ENCODE measurements at places on chromosomes 2 and 18.
A peak's percentile ranks its signal among the peaks of the same experiment; 100 is the strongest.

DNA sequence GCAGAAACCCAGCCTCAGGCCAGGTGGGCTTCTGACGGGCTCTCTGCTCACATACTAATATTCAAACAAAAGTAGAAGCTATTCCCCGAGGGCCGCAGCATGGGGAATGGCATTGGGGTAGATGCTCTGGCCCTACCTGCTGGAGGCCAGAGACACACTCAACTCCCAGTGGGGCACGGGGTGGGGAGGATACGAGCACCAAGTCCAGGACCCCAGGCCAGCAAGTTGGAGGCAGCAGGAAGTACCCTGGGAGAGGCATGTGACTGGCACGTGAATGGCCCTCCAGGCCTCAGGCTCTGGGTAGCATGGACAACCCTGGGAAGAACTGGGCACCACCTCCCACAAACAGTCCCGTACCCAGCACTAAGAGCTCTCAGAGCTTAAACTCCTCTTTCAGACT is 3.8 kb downstream of the DNMT3A start:
- no peak for DNase-seq

- DNase-seq, result no peak
Measured at GRCh38 chr18:6024745-6025248, 129.5 kb upstream of the TMEM200C start.

GRCh38 chr2:204776781-204777559 is 231.7 kb downstream of the PARD3B start:
- DNase-seq, result no peak

GRCh38 chr2:190065839-190066238 is 3.3 kb upstream of the MSTN start:
- DNase-seq, result no peak

DNA sequence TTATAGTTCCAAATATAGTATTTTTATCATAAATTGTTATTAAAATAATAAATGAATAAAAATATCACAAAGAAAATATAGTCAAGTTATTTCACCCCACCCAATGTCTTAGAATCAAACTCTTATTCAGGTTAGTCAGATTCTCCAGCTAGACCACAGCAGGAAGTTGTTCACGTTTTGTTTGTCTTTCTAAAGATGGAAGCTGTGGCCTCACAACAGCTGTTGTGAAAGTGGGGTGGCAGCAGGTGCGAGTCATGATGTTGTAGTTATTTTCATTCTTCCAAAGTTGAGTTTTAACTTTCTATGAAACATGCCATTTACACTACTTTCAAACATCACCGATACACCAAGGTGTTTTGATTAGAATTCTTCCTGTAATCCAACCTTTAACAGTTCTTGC is 272.9 kb downstream of the SLC8A1 start:
- DNase-seq, result no peak

DNA sequence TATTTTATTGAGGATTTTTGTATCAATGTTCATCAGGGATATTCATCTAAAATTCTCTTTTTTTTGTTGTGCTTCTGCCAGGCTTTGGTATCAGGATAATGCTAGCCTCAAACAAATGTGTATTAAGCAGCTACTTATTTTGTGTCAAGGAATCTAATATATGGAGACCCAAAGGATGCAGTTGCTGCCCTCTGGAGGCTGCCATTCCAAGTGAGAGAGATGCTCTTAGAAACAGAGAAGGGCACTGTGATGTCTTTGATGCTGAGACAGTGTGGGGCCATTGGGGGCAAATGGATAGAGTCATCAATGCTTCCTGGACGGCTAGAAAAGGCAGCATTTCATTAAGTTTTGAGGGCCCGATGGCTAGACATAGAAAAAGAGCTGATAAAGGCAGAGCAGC is 292.6 kb downstream of the SETBP1 start:
- DNase-seq, result peak; percentile 22

DNA sequence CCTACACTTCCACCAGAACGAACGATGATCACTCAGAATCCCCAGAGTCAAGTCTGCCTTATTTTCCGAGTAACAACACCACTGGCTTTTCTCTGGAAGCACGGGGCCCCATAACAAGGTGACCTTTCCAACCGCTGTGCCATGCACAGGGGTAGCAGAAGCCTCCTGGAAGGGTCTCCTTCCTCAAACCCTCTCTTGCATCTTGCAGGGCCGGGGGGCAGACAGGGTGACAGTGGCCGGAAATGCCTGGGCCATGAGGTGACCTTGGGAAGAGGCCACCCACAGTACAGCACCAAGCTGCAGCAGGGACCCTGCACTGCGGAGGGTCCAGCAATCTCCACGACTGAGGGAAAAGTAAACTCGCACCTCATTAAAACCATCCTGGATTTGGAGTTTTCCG is 108.5 kb downstream of the PXDN start:
- no peak for DNase-seq

DNA sequence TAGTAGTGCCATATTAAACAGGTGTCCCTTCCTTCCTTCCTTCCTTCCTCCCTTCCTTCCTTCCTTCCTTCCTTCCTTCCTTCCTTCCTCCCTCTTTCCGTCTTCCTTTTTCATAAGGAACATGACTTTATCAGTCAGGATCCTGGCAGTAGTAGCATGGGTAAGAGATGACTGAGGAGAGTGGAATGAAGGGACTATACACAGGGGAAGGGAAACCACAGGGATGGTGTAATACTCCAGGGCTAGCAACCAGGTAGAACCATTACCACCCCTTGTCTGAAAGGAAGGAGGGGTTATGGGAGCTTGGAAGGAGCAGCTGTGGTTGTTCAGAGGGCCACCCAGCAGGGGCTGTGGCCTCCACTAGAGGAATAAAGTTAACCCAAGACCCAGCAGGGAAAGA is 23.2 kb upstream of the KDM3A start:
- DNase-seq, result no peak

DNA sequence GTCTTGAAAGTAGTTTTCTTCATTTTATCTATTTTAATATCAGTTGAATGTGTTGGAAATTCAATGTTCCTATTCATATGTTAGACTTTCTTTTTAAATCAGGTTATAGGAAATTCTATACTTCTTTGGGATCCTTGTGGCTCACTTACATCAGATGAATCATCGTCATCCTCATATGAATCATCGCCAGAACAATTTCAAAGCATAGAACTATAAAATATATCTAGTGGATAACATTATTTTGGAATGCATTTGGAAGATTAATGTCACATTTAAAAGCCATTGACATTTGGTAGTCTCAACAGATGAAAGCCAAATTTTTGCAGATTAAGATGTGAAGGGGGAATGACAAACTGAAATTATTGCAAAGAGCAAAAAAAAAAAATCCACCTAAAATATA is 94.1 kb downstream of the FAM161A start:
- no peak for DNase-seq

DNA sequence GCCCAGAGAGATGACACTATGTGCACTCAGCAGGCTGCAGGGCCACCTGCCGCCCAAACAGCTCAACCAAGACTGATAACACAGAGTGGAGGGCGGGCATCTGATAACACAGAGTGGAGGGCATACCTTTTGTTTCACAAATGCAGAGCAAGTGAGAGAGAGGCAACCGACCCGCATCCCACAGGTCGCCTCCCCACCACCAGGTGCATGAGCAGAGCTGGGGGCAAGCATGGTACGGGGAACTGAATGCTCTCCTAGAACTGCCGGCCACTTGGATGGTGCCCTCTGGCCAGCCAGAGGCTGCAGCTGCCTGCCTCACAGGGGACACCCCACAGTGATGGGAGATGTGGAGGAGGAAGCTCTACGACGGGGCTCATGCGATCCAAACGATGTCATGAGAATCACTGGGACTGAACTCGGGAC is 49.5 kb downstream of the ANO7 start:
- no peak for DNase-seq

DNA sequence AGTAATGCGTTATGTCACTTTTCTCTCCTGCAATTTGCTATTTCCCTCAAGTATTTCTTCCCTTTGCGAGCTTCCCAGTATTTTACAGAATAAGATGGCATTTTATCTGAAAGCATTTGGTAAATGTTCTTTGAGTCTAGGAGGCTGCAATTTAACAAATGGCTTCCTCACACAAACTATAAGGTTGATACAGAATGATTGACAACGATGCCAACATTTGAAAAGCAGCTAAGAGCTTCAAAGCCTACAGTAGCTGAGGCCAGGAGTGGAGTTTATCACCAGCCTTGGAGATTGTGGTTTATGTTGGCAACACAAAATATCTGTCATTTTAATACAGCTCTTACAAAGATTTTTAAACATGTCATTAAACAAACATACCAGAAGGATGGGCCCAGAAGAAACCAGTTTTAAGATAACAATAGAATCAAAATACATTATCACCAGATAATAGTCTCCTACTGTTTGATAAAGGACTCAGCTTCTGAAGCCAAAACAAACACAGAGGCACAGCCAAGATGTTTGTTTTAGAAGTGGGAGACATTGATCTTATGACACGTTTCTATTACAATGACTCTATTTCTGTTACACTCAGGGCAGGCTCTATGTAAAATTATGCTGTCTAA is 711.4 kb upstream of the ACVR2A start:
- no peak for DNase-seq

- DNase-seq, result no peak
Measured at GRCh38 chr18:11909591-11910026, 1.5 kb upstream of the MPPE1 start.

- DNase-seq, result peak; percentile 13
Measured at GRCh38 chr18:58611395-58612131, 17.3 kb downstream of the ALPK2 start.

DNA sequence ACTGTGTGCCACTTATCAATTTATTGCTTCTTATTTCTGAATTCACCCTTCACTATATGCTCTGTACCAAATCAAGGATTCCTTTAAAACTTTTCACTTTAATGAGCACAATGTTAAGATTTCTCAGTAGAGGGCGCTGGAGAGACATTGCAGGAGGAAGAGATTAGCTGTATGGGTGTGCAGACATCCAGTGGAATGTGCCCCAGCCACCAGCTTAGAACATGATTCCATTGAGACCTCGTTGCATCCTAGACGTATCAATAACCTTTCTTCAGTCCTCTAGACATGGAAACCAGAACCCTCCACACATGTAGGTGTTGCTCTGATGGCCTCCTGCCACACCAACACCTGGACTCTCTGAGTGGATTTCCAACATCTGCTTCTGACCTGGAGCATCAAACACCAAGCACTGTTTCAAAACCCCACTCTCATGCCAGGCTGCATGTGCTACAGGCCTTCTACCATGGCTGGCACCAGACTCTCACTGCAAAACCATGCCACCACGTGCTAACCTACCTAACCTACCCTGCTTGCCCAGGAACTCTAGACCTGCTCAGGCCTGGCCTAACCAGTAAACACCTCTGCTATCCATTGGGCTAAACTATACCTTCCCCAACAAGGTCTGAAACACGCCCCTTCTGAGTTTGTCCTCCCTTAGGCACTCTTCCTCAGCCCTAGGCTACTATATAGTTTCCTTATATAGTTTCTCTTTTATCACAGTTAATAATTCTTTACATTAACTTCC is 633.2 kb upstream of the PKDCC start:
- peak; percentile 4 for DNase-seq

- peak; percentile 71 for DNase-seq
Measured at GRCh38 chr2:96806468-96807126, 9.5 kb upstream of the CNNM3 start.

GRCh38 chr18:21260621-21261020 is 18.6 kb downstream of the GREB1L start:
- DNase-seq, result no peak

GRCh38 chr2:227320305-227321094 is 4.6 kb upstream of the MFF start:
- DNase-seq, result no peak

- peak; percentile 72 for DNase-seq
Measured at GRCh38 chr2:88880441-88880953, 189.0 kb downstream of the RPIA start.

GRCh38 chr2:168470320-168471162 is 14.5 kb downstream of the CERS6 start:
- no peak for DNase-seq

DNA sequence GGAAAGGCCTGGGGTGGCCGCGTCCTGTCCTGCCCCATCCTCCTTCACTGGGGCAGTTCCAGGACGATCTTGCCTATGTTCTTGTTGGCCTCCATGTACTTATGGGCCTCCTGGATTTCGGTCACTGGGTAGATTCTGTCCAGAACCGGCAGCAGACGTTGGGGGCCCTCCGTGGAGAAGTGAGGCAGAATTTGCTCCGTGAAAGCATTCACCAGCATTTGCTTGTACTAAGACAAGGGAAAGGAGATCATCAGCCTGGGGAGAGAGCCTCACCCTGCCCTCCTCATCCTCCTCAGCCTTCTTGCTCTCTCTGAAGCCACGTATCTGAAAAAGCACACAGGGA is 1.4 kb upstream of the SF3B6 start:
- DNase-seq, result no peak

DNA sequence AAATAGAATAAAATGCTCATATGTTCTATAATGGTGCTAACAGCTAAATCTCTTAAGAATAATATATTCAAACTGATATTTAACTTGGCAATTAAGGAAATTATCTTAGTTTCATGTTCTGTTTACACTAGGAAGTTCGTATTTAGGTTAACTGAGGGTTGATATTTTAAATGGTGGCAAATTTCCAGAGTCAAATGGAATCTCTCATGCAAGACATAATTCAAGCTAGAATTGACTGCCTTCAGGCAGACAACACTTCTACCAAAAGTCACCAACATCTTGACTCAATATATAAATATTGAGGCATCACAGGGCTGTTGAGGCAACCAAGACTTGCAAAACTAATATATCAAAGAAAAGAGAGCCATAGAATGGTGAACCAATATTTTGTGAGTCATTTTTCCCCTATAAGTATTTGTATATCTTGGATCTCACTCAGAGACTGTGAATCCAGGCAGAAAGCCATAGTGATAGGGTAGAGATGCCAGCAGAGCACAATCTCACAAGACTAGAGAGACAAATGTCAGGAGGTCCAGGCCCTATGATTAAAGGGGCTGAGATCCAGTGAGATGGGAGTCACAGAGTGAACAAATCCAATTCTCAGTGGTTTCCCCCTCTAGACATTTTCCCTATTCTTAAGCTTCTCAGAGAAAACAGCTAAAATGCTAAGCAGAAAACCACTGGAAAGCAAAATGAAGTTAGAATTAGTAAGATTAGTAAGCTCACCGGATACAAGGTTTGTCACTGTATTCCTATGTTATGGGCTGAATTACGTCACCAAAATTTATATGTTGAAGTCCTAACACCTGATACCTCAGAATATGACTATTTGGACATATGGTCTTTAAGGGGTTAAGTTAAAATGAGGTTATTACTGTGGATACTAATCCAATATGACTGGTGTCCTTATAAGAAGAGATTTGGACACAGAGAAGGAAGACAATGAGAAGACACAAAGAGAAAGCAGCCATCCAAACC is 358.2 kb upstream of the UBE2E3 start:
- no peak for DNase-seq

DNA sequence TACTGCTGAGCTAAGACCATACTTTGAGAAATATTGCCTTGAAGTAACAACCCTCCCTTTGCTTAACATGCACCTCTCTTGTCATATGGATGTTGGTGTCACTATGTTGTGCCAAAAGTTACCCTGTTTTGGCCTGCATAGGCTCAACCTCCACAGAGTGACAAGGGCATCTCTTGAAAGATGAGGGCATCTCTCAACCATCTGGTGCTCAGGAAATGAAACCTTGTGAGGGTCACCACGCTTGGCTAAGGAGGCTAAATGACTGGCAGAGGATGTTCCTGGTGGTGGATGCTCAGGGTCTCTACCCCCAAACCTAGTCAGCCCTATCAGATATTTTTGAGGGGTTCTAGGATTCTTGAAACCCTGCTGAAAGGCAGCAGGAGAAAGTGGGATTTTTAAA is 2.3 kb downstream of the LHCGR start:
- no peak for DNase-seq

Measured in B cell (primary cell).